Ovary (tissue), 10 donors: ENCODE measurements at places on chromosomes 2 and 18. TPM values are rescaled to one million over a fixed set of nuclear protein-coding genes. Genes with fewer than 3 reads are reported as not detected.
A peak's percentile ranks its signal among the peaks of the same experiment; 100 is the strongest.

KCNF1 gene
- not detected for total RNA-seq

MEIS1 gene
- 33.9 TPM for total RNA-seq

TBR1 gene
- total RNA-seq = not detected

UGT1A10 gene
- total RNA-seq = not detected

CD226 gene
- 1.2 TPM for total RNA-seq

LBX2 gene
- total RNA-seq = 0.15 TPM

DNAJC5G gene
- total RNA-seq = not detected

- H3K4me3 ChIP-seq = no peak overlapping the region
- no peak for DNase-seq
- peaks cover 9% of the 10 kb centered on the region for H3K4me1 ChIP-seq
- H3K27ac ChIP-seq = no peak overlapping the region
- H3K36me3 ChIP-seq = no peaks in the 10 kb centered on the region
Measured at GRCh38 chr18:58221060-58221725, 177.2 kb downstream of the NEDD4L start.

DNA sequence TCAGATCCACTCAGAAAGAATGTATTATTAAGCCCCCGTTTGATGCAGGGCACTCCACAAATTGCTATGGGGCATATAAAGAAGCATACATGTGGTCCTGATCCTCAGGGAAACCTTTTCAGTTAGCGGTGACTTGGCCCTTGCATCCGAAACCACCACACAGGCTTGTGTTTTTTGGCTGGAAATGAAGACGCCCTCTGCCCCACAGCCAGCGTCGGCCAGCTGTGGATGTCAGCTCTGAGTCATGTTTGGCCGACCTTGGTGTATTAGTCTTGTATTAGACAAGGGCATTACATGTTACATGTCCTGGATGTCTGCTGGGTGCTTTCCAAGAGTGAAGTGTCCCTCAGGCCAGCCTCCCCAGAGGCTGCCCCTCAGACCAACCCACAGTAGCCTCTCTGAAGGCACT is 107.6 kb upstream of the MAP3K20 start:
- peak; percentile 79 for DNase-seq
- H3K27ac ChIP-seq = no peak overlapping the region
- no peaks in the 10 kb centered on the region for H3K36me3 ChIP-seq
